NCI-H1930 (cell line): ENCODE measurements at places on chromosomes 1 and 21.

DNA sequence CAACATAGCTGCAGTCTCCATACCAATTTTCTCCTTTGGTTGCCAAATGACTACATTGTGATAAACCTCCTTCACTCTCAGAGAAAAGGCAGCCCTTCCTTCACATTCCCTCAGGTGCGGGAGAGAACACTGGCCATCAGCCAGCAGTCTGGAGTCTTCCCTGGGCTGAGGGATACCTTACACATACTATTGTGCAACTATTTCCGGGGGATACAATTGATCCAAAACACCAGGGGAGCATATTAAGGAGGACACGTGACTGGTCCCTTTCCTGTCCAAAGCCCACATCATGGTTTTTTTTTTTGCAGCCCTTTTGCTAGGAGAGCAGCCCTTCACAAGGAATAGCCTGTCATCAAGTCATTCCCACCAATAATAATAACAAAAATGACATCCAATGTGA lies 172.1 kb upstream of the ZRANB2 start:
- DNase-seq = no peak

GRCh38 chr1:110346690-110347089 lies 7.5 kb downstream of the RBM15 start:
- DNase-seq = no peak

DNA sequence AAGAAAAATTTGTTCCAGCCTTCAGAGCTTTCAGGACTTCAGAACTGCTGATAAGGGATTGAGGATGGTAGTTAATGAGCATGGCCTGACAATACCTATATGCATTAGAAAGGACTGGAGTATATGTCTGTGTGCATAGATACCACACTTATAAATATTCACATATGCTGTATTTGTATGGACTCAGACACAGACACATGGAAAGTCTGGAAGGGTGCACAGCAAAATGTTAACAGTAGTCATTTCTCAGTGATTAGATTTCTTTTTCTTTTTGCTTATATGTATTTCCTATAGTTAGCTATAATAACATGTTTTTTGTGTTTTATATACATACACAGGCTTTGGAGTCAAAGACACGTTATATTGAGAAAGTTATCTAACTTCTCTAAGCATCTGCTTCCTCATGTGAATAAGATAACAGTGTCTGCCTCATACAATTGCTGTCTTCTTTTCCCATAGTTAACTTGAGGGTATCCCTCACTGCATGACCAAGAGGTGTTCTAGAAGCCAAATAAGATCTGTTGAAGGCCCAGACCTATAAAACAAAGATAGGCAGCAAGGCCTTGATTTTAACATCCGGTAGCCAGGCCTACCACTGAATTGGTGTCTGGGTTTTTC lies 31.3 kb downstream of the INPP5B start:
- no peak for DNase-seq

GRCh38 chr21:29696937-29697336 lies 242.9 kb downstream of the GRIK1 start:
- no peak for DNase-seq

DNA sequence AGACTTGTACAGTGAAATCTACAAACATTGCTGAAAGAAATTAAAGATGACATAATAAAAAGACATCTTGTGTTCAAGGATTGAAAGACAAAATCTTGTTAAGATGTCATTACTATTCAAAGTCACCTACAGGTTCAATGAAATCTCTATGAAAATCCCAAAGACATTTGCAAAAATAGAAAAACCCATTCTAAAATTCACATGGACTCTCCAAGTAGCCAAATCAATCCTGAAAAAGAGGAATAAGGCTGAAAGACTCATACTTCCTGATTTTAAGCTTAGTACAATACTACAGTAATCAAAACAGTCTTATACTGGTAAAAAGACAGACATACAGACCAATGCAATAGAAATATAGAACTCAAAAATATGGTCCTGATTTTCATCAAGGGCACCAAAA lies 78.6 kb downstream of the PCSK9 start:
- no peak for DNase-seq

DNA sequence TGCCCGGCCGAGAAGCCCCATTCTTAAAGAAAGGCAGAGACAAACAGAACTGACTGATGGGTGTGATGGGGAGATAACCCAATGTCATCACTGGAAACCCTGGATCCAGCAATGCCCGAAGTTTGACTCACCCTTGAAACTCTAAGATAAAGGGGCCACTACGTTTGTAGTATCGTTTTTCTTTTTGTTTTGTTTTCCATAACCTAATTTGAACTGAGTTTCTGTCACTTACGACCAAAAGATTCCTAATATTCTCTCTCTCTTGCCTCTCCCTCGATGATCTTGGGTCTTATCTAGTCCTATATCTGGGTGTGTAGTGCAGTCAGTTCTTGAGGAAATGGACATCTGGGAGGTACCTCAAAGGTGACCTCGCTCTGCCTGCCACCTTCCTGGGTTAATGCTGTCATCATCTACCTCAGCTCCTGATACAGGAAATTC lies 57.8 kb upstream of the ID3 start:
- DNase-seq = no peak

DNA sequence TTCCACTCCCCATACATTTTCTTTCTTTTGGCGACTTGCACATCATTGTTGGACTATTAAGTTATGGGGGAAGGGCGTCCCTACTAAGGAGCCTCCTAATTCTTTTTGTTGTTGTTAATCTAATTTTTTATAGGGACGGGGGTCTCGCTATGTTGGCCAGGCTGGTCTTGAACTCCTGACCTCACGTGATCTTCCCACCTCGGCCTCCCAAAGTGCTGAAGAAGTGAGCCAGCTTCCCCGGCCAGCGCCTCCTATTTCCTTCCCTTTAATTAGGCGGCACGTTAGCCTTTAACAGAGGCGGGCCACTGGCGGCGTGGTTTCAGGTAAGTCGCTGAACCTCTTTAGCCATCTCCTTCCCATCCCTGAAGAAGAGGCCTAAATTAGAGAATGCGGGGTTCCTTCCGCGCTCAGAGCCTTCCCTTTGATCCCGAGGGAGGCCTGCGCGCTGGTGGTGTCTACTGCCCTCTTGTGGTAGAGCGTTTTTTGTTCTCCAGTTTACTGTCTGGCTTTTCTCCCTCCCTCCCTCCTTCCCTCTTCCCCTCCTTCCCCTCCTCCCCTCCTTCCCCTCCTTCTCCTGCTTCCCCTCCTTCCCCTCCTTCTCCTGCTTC lies 38.1 kb downstream of the TNFRSF9 start:
- peak; percentile 52 for DNase-seq

DNA sequence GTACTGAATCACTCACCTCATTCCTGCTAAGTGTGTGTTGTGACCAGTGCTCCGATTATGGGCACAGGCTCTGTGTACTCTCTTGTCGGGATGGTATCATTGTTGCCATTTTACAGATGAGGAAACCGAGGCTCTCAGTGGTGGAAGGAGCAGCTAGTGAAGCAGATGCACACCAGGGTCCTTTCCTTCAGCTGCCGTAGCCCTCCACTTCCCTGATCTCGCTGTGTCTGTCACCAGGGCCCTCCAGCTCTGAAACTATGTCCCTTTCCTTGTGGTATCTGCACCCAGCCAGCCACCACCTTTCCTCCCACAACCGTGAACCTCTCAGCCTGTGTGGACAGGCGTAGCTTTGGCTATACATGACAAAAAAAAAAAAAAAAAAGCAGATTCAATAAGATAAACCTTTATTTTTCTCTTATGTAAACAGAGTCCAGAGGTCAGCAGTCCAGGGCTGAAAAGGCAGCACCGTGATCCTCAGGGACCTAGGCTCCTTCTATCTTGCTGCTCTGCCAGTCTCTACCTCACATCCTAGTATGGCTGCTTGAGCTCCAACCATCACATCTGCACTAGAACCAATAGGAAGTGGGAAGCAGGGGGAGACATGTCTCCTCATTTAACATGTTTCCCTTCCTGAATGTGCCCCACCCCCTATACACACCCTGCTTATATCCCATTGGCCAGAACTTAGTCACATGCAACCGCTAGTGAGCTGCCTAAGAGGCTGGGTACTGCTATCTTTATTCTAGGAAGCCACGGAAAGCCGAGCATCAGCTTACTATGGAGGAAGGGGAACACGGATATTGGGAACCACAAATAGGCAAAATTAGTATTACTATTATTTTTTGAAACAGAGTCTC lies 44.3 kb downstream of the TMEM51 start:
- no peak for DNase-seq

DNA sequence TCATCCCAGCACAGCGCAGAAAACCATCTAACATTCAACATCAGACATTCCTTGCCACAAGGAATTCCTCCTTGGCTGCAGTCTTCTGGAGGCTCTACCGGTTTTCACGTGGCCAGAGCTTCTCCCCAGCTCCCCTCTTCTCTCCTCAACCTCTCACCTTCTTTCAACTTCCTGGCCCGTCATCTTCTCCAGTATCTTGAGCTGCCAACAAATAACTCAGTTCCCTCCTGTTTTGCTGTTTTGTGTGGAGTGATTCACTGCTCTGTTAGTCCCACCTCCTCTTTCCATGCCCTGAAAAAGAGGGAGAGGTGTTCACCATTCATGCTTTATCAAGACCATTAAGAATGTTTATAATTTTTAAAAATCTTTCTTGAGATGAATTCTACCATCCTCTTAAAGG lies 32.6 kb downstream of the PIGM start:
- DNase-seq = no peak

- DNase-seq = no peak
Observed at GRCh38 chr1:30768830-30769718, 11.5 kb upstream of the LAPTM5 start.

DNA sequence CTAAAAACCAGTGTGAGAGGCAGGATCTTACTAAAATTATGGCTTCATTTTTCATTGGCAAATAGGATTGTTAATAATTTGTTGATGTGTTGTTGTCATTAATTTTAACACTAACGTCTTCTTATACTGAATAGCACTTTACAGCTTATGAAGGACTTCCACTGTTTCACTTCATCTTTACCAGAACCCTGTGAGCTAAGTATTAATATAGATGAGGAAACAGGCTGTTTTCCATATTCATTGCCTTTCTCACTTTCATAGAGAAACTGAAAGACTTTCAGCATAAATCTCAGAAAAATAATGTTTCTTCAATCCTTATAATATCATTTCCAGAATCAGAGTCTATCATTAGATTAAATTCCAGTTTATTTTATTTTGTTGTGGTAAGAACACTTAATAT lies 8.5 kb downstream of the MAP10 start:
- DNase-seq = no peak

DNA sequence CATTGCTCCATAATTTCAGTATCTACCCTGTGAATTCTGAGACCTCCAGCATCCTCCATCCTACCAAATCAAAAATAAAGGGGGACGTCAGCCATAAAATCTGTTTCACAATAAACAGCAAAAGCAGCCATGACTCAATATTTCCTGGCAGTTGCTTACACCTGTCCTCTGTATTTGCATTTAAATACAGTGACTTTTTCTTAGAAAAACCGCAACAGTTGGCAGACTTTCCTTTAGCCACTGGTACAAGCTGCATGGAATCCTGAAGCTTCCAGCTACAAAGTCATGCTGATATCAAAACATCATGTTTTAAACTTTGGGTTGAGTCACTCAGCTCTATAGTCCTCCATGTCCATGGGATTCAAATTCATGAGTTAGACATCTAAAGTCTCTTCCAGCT lies 278.0 kb upstream of the KAZN start:
- peak; percentile 28 for DNase-seq

DNA sequence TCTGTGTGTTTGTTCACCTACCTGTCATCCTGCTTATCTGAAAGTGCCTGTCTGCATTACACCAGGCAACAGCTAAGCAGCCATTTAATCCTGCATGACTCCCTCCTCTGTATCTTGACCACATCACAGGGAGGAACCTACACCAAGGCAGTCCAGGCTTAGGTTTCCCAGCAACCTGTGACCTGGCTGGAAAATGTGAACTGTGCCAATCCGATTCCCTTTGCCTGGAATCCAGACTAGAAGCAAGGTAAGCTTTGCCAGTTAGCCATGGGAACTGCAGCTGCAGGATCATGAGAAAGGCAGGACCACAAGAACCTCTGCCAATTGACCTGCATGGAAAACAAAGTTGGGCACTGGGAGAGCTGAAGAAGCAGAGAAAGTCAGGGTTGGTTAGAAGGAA lies 6.3 kb upstream of the ATP1B1 start:
- no peak for DNase-seq

DNA sequence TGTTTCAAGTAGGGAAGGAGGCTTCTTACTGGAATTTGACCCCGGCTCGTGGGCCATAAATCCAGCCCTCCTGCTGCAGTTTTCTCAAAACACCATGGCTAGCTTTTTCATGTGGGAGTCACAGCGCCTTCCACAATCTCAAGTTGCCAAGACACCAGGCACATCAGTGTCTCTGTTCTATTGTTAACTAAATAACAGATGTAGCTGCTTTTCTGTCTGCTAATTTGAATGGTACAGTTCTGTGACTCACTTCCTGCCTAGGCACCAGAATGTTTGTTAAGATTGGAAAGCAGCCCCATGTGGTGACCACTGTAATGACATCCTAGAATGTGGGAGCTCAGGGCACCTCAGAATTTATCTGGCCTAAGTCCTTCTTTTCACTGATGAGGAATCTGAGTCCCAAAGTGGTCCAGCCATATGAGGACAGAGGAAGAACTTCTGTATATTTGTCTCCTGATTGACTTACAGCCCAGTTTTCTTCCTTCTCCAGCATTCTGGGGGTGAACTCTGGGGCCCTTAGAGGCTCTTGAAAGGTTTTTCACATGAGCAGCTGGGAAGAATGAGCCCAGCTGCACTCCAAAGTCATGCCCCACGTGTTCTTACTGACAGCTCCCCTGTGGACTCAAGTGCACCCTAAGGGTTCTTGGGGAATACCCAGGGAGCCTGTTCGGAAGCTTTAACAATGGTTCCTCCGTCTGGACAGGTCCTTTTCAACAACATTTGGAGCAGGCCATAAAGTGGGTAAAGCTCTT lies 27.5 kb downstream of the TRIM45 start:
- no peak for DNase-seq

DNA sequence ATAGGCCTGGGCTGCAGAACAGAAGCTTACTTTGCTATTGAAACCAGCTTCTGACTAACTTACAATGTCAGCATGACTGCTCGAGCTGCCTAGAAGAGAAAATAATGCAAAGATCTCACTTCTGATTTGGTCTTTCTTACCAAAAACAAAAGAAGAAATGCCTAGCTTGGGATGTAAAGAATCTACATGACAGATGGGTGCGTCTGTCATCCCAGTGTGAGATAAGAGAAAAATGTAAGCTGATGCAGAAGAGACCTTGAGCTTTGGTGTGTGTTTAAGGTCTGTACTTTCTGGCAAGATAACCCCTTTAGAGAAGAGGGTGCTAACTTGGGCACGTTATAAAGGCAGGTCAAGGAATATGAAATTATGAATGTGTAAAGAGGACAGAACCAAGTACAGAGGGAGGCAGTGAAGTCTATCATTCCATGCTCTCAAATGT lies 3.6 kb downstream of the FAM20B start:
- no peak for DNase-seq
